ENCODE measurements at places on chromosomes 16 and 17.

GRCh38 chr17:27349540-27350021, 55.7 kb downstream of the WSB1 start:
- no peak for DNase-seq

GRCh38 chr17:35170968-35171771, 23.0 kb downstream of the SLC35G3 start:
- no peak for DNase-seq

DNA sequence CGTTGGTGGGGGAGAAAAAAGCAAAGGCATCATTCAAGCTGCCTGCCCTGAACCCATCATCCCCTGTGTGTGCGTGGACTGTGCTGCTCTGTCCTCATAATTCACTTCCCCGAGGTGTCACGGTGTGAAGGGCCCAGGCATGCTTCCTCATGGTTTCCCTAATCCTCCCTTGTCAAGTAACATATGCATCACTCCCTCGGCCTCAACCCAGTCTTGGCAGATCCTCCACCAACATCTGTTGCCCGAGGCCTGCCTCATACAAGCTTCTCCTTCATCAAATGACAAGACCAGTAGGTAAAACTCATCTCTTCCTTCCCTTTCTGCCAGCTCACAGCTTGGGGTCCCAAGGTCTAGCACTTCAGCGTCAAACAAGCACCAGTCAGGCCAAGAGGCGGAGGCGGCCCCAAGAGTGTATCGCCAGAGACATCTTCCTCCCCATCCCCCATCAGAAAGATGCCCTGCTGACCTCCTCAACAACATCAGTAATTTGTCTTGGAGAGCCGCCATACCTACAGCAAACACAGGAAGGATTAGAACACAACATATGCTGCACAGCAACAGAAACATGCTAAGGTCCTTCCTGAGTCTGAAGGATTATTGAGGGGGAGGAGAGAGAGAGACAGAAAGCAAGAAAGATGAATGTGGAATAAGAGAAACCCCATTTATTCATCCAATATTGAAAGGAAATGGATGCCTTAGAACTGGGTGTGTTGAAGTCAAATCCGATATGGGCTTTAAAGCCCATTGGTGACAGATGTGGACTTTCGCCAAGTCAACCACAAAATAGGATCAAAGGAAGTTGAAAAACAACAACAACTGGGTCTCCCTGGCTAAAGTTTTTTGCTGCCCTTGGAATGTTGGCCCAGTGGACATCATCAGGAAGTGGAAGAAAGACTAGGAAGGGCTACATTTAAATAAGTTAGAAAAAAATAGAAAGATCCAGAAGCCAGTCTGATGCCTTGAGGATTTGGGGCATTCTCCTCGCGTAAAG, 38.4 kb downstream of the SOX9 start:
- DNase-seq = no peak

DNA sequence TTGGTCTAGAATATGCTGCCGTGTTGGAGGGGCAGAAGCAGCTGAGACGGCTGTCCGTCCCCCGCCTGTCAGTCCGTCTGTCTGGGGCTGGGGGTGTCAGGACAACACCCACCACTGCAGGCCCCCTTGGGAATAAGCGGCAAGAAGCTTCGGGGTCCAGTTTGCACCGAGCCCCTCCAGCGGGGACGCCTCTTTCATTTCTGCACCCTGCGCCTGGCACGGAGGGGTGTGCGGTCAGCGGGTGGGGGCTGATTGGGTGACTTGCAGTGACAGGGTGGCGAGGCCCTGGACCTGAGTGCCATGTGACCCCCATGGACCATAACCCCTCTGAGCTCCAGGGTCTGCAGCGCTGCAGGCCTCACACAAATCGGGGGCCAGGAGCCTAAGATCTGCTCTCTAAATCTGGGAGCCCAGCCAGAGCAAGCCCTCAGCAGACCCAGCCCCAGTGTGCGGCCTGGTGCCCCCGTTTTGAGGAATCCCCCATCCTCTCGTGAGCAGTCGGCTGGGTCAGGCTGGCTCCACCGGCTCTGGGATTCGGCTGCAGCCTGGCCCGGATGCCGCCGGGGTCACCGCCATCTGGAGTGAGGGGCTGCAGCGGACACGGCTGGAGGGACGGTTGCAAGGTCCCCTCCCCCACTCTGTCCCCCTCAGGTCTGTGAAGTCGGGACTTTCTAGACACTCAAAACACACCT, 8.3 kb downstream of the CBFA2T3 start:
- DNase-seq = no peak

GRCh38 chr17:32222621-32223020, 43.0 kb upstream of the RHBDL3 start:
- no peak for DNase-seq

- no peak for DNase-seq
Measured at GRCh38 chr17:82661717-82662683, 13.8 kb upstream of the WDR45B start.

- DNase-seq = no peak
Measured at GRCh38 chr16:24925163-24925562, 79.4 kb downstream of the SLC5A11 start.

GRCh38 chr17:78965491-78965924, 14.2 kb downstream of the LGALS3BP start:
- DNase-seq = no peak

- DNase-seq = peak; percentile 3
Measured at GRCh38 chr16:13956635-13957196, 36.8 kb downstream of the ERCC4 start.

DNA sequence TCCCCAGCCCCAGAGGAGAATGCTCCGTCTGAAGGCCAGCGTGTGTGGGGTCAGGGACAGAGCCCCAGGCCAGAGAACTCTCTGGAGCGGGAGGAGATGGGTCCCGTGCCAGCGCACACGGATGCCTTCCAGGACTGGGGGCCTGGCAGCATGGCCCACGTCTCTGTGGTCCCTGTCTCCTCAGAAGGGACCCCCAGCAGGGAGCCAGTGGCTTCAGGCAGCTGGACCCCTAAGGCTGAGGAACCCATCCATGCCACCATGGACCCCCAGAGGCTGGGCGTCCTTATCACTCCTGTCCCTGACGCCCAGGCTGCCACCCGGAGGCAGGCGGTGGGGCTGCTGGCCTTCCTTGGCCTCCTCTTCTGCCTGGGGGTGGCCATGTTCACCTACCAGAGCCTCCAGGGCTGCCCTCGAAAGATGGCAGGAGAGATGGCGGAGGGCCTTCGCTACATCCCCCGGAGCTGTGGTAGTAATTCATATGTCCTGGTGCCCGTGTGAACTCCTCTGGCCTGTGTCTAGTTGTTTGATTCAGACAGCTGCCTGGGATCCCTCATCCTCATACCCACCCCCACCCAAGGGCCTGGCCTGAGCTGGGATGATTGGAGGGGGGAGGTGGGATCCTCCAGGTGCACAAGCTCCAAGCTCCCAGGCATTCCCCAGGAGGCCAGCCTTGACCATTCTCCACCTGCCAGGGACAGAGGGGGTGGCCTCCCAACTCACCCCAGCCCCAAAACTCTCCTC, 10.4 kb downstream of the CX3CL1 start:
- no peak for DNase-seq

- no peak for DNase-seq
Measured at GRCh38 chr16:23498863-23499262, 11.4 kb downstream of the GGA2 start.

All from GM18507 (cell line).